ENCODE measurements at places on chromosomes 3 and 15. TPM values are rescaled to one million over a fixed set of nuclear protein-coding genes. Genes with fewer than 3 reads are reported as not detected.

The MEIS2 gene
- total RNA-seq: 0.20 TPM

The SLC2A2 gene
- not detected for total RNA-seq

The ACVR2B gene
- 5.5 TPM for total RNA-seq

The GHSR gene
- not detected for total RNA-seq

The DRD3 gene
- not detected for total RNA-seq

The DLG1 gene
- total RNA-seq: 44.3 TPM

The PLA2G4F gene
- total RNA-seq: 0.30 TPM

The CHAC1 gene
- 31.3 TPM for total RNA-seq

The SEMA3B gene
- 0.55 TPM for total RNA-seq

The TMIE gene
- 0.16 TPM for total RNA-seq

The ARPIN gene
- not detected for total RNA-seq

The SLC51A gene
- not detected for total RNA-seq

The CAMP gene
- total RNA-seq: not detected

The UTS2B gene
- total RNA-seq: not detected

The IL17RE gene
- total RNA-seq: 0.47 TPM

The TRIM71 gene
- total RNA-seq: 0.25 TPM

The GOLGA6D gene
- not detected for total RNA-seq

The CDHR4 gene
- total RNA-seq: not detected

The LTK gene
- 0.11 TPM for total RNA-seq

The MINAR1 gene
- 0.42 TPM for total RNA-seq

The CCR9 gene
- total RNA-seq: not detected

The A4GNT gene
- total RNA-seq: not detected

The C2CD4B gene
- total RNA-seq: 0.33 TPM

The BOC gene
- total RNA-seq: 0.35 TPM

The COMMD4 gene
- 78.3 TPM for total RNA-seq

The RASL12 gene
- not detected for total RNA-seq

The ACKR4 gene
- not detected for total RNA-seq

The TGM4 gene
- not detected for total RNA-seq

The CLDN18 gene
- total RNA-seq: 0.18 TPM

The PLXNB1 gene
- 6.0 TPM for total RNA-seq

The SI gene
- total RNA-seq: not detected

The STRA6 gene
- not detected for total RNA-seq

The NR2E3 gene
- total RNA-seq: not detected

The SLC7A14 gene
- total RNA-seq: not detected

The GP5 gene
- total RNA-seq: 0.23 TPM

The SLC12A1 gene
- not detected for total RNA-seq

The PPP1R2 gene
- 91.7 TPM for total RNA-seq

The RAD51 gene
- total RNA-seq: 28.2 TPM

The NANOGP8 gene
- not detected for total RNA-seq

The PROK2 gene
- 0.18 TPM for total RNA-seq

The RPL22L1 gene
- 231 TPM for total RNA-seq

The PPP1R14D gene
- total RNA-seq: not detected

The SRGAP3 gene
- 0.42 TPM for total RNA-seq

The ARRDC4 gene
- total RNA-seq: 3.5 TPM

The INSYN1 gene
- not detected for total RNA-seq

The H1-8 gene
- total RNA-seq: not detected

The CGNL1 gene
- 0.05 TPM for total RNA-seq

The CDC25A gene
- 52.5 TPM for total RNA-seq

The FBN1 gene
- 0.38 TPM for total RNA-seq

The MUSTN1 gene
- 1.2 TPM for total RNA-seq

All from activated T-cell treated with anti-CD3 and anti-CD28 coated beads, Interleukin-2, amount 50 U/mL, for 4 hours (primary cell).